NCI-H187 treated with DMSO at 0.1 percent for 48 hours (cell line): ENCODE measurements at places on chromosomes 3 and 15.
A peak's percentile ranks its signal among the peaks of the same experiment; 100 is the strongest.

DNA sequence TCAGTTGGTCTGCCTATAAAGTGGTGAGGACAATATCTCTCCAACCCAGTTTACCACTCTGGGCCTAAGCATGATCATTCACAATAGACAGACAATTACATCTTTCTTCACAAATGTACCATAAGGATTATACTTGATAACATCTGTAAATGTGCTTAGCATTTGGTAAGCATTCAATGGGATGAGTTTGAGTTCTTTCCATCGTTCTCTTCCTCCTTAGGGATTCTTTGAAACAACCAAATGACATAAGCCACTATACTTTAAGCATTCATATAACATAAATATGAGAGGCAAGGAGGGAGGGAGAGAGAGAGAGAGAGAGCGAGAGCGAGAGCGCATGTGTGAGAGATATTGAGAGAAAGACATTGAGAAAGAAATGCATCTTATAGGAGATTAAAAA, 303.3 kb upstream of the CBLB start:
- DNase-seq, result no peak

GRCh38 chr3:72446218-72447058, 401.8 kb downstream of the SHQ1 start:
- no peak for DNase-seq

DNA sequence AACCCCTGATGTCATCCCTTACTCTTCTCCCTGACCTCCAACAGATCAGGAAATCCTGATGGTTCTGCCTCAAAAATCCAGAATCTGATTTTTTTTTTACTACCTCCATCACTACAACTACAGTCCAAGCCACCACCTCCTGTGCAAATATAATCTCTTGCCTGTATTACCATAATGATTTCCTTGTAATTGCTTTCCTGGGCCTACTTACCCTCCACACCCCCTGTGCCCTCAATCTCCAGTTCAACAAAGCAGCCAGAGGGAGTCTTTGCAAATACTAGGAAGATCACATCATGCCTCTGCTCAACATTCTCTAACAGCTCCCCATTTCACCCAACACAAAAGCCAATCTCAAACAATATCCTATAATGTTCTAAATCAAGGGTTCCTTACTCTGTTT, 159.9 kb downstream of the FMN1 start:
- no peak for DNase-seq

DNA sequence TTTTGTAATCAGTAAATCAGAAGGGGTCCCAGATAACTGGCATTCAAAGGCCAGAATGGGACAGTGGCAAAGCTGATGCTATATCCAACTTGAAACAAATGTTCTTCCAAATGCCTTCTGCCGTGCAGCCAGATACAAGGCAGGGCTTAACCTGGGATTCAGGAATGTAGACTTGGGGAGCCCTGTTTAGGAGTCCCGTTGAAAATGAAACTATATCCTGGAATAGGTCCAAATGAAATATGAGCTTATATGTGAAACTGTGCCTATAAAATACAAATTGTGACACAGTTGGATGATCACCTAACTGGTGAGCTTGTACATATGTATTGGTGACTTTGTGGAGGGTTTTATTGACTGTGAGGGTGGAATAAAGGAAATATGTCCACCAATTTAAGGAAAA, 28.7 kb downstream of the FRMD4B start:
- DNase-seq, result no peak

GRCh38 chr3:54094926-54095325, 27.4 kb upstream of the CACNA2D3 start:
- no peak for DNase-seq

DNA sequence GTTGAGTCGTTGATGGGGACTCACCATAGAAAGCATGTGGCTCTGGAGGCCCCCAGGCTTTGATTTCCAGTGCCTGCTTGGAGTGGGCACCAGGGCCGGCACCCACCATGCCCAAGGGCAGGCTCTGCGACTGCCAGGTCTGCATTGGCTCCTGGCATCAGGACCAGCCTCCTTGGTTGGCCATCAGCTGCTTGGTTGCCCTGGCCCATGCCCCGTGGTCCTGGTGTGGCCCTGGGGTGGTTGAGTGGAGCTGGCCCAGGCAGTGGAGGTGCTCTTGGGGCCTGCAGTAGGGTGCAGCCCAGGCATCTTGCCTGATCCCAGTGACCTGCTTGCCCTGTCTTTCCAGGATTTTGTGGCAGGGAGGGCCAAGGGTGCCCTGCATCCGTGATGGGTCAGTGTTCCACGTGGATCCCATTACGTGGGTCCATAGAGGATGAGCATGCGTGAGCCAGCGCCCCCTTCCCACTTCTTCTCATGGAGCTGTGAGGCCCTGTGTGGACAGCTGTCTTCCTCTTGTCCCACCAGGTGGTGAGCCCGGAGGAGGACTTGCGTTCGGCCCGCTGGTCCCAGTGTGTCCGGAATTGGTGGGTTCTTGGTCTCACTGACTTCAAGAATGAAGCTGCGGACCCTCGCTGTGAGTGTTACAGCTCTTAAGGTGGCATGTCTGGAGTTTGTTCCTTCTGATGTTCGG, 187.0 kb downstream of the UBE3A start:
- DNase-seq, result no peak

DNA sequence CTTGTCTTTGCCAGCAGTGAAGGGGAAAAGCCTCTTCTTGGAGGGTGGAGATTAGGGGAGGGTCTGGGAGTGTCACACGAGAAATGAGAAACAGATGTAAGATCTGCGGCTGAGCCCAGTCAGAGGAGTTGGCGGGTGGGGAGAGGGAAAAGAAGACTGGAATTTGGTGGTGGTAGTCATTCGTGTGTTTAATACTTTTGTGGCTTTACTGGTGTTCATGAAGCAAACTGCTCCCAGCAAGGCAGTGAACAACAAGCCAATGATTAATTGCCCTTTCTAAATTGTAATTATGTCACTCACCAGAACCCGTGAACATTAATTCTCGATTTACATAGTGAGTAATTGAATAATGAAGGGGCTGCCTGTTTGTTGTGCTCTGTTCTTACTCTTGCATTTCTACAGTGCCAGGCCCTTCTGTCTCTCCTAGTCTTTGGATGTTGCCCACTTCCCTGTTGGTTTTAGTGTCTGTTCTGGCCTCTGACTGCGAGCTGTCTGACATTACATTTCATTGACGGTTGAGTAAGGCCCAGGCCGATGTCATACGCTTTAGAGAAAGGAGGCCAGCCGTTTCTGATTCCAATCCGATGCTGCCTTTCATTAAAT, 78.0 kb downstream of the CHCHD6 start:
- DNase-seq, result no peak

GRCh38 chr3:21484057-21484827, 266.8 kb downstream of the ZNF385D start:
- no peak for DNase-seq

GRCh38 chr15:65937054-65937453, 67.8 kb downstream of the RAB11A start:
- no peak for DNase-seq

DNA sequence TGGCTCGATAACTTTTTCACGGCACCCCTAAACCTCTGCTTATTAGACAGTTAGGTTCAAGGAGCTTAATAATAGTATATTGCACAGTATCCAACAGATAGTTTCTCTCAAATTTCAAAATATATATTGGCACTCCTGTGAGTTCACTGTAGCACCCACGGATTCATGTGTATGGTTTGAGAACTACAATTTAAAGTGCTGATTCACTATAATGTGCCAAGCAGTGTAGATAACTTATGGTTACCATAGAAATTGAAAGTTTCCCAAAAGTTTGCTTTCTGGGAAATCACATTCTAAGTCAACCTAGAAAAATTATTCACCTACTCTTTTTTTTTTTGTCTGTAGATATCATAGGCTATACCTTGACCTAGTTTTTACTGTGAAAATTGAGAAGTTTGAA, 86.6 kb downstream of the GAP43 start:
- DNase-seq, result no peak

- no peak for DNase-seq
Observed at GRCh38 chr3:33152363-33153360, 38.8 kb downstream of the CRTAP start.

- DNase-seq, result no peak
Observed at GRCh38 chr3:90132197-90132596, 1024.8 kb downstream of the EPHA3 start.

- DNase-seq, result no peak
Observed at GRCh38 chr15:58340176-58340575, 91.6 kb upstream of the LIPC start.

DNA sequence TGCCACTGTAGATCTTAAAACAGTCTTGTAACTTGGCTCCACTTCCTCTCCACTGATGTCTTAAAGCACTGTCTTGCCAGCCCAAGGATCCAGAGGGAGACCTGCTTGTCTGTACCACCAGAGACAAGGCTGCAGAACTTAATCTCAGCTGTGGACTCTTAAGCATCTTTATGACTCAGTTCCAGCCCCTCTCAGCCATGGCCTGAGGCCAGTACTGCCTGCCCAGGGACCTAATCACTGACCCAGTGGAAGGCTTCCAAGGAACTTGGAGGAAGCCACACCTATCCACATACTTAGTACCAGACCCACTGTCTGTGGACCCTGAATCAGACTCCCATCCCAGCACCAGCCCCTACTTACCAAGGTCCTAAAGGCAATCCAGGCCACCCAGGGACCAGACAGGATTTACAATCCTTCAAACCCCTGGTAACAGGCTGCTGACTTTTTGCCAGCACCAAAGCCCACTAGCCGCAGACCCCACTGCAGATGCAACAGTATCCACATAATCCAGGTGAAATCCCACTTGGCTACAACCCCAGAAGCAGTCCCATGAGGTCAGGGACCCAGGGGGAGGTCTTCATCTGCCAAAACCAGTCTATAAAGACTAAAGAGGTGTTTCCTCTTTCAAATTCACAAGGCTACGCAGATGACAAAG, 41.9 kb upstream of the PRR20G start:
- no peak for DNase-seq

DNA sequence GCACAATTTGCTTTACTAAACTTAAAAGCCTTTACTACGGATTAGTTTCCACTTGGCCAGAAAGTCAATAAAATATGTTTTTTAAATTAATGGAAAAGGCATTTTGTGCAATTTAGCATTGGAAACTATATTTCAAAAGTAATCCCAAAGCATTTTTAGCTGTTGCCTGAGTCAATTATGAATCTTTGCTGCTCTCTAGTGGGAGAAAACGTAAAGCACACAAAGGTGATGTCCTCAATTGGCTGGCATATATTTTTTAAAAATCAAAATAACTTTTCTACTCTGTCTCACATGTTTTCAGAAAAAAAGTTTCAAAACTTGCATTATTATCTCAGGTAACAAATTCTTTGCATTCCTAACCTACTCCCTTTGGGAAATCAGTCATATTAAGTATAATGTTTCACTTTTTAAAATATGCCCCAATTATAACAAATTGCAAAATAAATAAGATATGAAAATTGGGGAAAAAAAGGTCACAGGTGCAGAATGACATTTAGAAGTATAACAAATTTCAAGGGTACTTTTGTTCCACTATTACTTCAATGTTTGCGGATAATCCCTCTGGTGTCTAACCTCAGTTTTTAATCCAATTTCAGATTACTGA, 47.2 kb upstream of the TEX55 start:
- no peak for DNase-seq

GRCh38 chr3:175073219-175073905, 214.2 kb downstream of the NAALADL2 start:
- DNase-seq, result no peak

- no peak for DNase-seq
Observed at GRCh38 chr3:119673875-119674274, 3.3 kb downstream of the COX17 start.

DNA sequence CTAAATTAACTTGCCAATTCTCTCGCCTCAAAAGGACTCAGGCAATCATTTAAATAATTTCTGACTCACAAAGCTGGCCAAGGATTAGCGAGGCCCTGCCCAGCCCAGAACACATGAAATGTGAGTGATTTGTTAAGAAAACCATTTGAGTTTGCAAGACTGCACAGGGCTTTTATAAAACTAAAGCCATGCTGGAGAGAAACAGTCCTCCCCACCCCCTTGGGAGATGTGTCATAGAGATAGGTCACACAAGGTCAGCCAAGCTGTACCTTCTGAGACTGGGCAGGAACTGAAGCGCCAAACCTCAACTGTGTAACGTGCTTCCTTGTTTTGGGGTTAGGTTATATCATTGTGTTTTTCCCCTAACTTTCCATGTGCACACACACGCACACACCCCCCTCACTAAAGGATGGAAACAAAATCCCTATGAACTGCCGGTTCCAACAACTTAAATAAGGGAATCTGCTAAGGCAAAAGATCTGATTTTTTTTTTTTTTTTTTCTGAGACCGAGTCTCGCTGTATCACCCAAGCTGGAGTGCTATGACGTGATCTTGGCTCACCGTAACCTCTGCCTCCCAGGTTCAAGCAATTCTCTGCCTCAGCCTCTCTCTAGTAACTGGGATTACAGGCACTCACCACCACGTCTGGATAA, 8.1 kb downstream of the SPATA12 start:
- no peak for DNase-seq

- DNase-seq, result no peak
Observed at GRCh38 chr3:115768661-115769060, 145.4 kb downstream of the GAP43 start.

DNA sequence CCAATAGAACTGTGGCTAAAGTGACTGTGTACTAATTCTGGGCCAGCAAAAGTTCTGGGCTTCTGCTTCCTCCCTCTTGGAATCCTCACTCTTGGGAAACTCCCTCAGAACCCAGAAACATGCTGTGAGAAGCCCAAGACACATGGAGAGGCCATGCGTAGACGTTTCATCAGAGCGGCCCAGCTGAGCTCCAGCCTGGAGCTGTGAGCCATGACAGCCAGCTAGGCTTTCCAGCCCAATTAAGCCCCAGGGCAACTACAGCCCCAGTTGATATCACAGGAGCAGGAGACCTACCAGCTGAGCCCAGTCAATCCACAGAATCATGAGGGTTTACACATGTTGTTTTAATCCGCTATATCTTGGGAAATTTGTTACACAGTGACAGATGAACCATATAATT, 43.6 kb upstream of the CNOT10 start:
- DNase-seq, result no peak

GRCh38 chr3:56681984-56682461, 1.0 kb downstream of the TASOR start:
- peak; percentile 3 for DNase-seq

DNA sequence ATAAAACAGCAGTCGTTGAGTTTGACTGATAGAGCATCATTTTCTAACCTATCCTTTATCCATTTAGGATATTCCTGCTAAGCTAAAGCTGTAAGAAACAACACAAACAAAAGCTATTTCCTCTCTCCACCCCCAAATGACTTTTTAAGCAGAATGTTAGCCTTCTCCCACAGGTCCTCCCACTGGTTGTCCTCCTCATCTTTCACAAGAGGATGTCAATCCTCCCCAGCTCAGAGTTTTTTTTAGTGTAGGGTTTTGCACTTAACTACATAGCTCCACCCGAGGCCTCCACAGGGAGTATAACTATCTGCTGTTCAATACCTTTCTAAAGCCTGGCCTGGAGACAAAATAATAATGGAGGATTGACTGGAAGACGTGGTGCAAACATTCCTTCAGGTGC, 7.8 kb downstream of the SETMAR start:
- DNase-seq, result no peak

DNA sequence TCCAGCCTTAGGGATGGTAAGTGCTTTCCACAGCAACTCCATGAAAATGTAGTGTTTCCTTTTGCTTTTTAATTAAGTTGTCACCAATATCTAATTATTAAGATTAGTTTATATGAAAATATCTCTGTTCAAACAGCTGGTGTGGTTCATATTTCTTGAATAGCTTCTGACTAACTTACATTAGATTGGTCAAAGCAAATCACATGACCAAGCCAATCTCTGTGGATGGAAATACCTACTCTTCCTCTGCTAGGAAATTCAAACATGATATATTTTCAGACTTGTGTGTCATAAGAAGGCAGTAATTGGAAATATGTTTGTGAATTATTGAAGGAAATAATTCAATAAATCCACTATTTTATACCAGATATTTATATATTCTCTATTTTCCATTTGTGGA, 54.6 kb upstream of the CADM2 start:
- no peak for DNase-seq

GRCh38 chr3:168071591-168072322, 24.0 kb downstream of the GOLIM4 start:
- DNase-seq, result no peak
